ENCODE measurements at places on chromosomes 7 and 10.

- DNase-seq: no peak
These were observed 904.8 kb upstream of the POT1 start for GRCh38 chr7:125834421-125834820.

- no peak for DNase-seq
These were observed 67.6 kb downstream of the TACC2 start for GRCh38 chr10:122056431-122057094.

DNA sequence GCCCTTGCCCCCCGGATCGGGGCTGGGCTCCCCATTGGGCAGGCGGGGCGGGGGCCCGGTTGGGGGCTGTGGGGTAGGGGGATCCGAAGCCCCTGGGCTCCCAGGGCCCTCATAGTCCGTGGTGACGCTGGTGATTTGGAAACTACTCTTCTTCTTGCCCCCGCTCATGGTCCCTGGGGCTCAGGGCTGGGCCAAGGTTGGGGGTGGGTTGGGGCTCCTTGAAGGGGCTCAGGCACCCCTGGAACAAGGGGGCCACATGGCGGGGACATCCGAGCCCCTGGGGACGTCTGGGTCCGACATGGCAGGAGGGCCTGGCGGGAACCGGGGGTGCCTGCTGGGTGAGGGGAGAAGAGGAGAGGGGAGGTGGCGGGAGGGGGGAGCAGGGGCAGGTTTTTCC is 1.1 kb downstream of the TSC22D4 start:
- no peak for DNase-seq

- no peak for DNase-seq
These were observed 281.0 kb upstream of the PTER start for GRCh38 chr10:16155834-16156233.

DNA sequence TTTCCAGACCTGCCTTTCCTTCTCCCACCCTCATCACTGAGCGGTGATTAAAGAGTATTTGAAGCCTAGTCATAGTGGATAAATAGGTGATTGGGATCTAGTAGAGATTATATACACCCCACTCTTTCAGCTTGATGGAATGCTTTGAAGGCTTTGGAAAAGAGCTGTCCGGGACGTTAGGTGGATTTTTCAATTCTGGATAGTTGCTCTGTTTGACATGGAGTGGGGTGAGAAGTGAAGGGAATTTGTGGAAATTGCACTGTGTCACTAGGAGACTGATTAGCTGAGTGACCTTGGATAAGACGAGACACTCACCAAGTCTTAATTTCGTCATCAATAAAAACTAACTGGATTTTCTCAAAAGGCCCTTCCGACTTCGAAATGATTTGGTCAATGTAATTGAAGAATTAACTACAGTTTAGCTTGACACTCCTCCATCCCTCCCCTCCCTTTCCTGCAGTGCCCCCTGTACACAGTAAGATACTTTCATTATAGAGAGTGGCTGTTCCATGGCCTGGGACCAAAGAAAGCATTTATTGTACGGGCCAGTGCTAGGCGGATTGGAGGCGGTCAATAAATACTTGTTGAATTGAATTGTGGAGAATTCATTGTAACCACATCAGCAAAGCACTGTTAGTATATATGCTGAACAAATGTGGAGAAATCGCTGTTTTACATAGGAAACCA is 962 bp downstream of the ZKSCAN1 start:
- DNase-seq: no peak

GRCh38 chr10:116437076-116437692 is 9.5 kb downstream of the PNLIPRP3 start:
- no peak for DNase-seq

- no peak for DNase-seq
These were observed 109.9 kb downstream of the ATXN7L1 start for GRCh38 chr7:105766421-105767073.

- DNase-seq: no peak
These were observed 61.0 kb upstream of the PITRM1 start for GRCh38 chr10:3233486-3233990.

- DNase-seq: no peak
These were observed 240.1 kb downstream of the SFMBT2 start for GRCh38 chr10:7170626-7171322.

- DNase-seq: no peak
These were observed 8.0 kb downstream of the HIPK2 start for GRCh38 chr7:139769761-139770160.

- DNase-seq: no peak
These were observed 108.6 kb downstream of the SRI start for GRCh38 chr7:88111140-88111743.

- no peak for DNase-seq
These were observed 3.7 kb upstream of the DPYSL4 start for GRCh38 chr10:132183046-132183445.

GRCh38 chr10:58754469-58755339 is 242.0 kb downstream of the BICC1 start:
- DNase-seq: no peak

DNA sequence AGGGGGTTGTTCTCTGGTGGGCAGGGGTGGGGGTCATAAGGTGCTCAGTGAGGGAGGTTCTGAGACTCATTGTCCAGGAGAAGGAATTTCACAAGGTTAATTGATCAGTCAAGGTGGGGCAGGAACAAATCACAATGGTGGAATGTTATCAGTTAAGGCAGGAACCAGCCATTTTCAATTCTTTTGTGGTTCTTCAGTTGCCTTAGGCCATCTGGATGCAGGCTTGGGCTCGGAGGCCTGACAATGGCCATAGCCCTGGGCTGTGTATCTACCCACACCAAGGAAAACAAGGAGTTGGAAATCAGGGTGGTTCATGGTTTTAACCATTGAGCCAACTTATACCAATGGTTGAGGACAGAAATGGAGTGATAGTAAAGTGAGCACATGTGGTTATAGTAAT is 1221.8 kb downstream of the TYW1 start:
- no peak for DNase-seq

GRCh38 chr7:130543487-130544010 is 51.7 kb downstream of the MEST start:
- no peak for DNase-seq

- no peak for DNase-seq
These were observed 40.2 kb downstream of the ZNF783 start for GRCh38 chr7:149302222-149302621.

DNA sequence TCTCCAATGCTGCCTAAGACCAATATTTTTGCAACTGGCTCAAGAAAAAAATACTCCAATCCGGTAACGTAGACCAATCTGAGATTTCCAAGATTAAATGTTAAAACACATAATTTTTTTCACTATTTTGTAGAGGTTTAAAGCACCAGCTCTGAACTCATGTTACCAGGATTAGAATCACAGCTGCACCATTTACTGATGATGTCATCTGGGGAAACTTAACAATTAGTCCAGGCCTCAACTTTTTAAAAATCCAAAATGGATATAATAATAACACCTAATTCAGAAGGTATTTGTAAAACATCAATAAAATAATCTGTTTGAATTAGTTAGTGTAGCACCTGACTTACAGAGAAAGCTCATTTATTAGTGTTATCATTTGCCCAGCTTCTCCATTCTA is 14.4 kb downstream of the PON1 start:
- no peak for DNase-seq

DNA sequence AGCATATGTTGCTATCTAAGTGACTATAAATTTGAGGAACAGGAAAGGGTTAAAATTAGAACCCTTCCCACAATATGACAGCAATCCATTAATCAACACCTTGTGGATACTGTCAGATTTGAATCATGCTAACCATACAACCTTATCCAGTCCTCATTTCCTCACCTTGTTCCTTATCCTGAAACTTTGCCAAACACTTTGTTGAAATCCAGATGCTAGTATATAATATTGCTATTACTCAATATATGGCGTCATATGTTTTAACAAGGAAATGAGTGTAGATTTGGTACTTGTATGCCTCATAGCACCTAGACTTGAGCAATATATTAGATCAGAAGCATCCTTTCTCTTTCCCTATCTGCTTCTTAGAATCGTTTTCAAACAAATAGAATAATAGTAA is 66.3 kb upstream of the SLC25A13 start:
- no peak for DNase-seq

- DNase-seq: no peak
These were observed 19.6 kb upstream of the RET start for GRCh38 chr10:43057231-43057711.

DNA sequence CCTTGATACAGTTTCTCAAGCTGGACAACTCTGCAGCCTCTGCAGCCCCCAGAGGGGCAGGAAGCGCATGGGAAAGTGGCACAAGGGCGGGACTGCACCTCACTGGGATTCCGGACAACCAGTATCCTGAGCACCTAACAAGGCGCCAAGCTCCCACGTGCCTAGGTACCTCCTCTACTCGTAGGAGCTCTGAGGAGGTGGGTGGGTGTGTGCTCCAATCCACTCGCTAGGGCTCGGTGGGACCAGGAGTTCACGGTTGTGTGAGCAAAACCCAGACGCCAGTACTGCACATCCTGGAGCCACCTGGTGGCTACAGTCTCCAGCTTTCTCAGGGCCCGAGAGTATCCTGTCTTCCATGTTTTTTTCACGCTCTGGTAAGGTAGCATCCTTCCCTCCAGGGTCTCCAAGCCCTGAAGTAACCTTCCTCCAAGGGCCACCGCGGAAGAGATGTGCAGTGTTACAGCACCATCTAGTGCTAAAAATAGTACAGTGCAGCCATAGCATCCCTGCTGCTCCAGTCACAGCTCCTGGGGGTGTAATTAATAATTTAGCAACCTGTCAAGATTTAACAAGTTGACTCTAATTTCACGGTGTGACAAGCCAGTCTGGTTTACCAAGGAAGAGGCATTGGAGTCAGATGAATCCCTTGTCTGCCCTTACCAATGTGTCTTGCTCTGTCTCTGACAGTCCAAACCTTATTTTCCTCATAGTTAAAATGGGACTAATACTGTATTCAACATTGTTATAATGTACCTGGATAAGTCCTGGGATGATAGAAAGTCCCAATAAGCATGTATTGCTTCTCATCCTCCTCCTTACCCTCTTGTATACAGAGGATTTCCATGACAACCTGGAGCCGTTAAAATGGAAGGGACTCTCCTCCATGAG is 70.4 kb downstream of the HERPUD2 start:
- DNase-seq: no peak

GRCh38 chr10:12201543-12201942 is 5.6 kb downstream of the CDC123 start:
- DNase-seq: no peak

DNA sequence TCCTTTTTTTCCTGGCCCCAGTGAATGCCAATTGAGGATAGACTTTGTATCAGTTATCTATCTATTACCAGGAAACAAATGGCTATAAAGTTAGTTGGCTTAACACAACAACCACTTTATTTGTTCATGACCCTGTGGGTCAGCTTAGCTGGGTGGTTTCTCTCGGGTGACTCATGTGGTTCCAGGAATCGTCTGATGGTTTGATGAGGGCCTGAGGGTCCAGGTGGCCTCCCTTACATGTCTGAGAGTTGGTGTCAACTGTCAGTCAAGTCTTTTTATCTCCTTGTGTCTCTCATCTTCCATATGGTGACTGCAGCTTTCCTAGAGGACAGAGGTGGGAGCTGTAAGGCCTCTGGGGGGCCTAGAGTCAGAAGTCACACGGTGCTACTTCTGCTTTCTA is 15.3 kb upstream of the MAPK8 start:
- no peak for DNase-seq

GRCh38 chr10:119316002-119316358 is 108.6 kb downstream of the GRK5 start:
- DNase-seq: no peak

GRCh38 chr7:155763691-155764437 is 48.4 kb downstream of the SHH start:
- DNase-seq: no peak

- DNase-seq: no peak
These were observed 33.7 kb downstream of the GLI3 start for GRCh38 chr7:42203336-42203735.

- DNase-seq: no peak
These were observed 891.1 kb upstream of the GHITM start for GRCh38 chr10:83248106-83248631.

DNA sequence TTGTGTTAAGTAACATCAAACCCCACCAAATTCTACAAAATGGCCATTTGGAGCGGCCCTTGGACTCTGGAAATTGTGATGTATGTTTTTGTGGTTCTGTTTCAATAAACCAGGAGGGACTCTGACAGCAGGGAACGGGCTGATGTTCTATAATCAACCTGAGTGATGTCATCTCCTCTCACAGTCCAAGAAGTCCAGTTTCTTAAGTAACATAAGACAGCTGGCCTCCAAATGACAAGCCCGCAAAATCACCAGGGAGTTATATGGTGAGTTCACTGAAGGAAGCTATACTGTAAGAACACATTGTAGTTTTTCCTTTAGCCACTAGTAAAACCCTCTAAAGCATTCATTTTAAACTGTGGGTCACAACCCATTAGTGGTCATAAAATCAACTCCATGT is 34.0 kb downstream of the GOT1 start:
- DNase-seq: no peak

DNA sequence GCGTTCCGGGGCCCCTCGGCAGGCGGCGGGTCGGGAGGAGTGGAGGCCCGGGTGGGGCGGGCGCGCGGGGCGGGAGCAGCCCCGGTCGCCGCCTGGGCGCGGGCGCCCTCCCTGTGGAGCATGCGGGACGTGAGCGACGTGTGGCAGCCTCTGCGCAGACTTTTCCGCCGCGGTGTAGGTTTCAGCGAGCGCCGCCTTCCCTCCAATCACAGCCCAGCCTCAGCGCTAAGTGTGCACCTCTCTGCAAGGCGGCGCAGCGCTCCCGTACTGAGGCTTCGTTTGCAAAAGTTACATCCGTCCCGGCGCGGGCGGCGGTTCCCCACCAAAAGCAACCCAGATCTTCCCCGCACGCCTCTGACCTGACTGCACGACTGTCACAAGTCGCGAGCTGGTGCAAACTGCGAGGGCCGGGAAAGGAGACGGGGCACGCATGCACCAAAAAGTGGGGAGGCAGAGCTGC is 1.2 kb upstream of the PFKFB3 start:
- DNase-seq: peak; percentile 68

- DNase-seq: no peak
These were observed 67.2 kb downstream of the PODXL start for GRCh38 chr7:131489196-131489595.

DNA sequence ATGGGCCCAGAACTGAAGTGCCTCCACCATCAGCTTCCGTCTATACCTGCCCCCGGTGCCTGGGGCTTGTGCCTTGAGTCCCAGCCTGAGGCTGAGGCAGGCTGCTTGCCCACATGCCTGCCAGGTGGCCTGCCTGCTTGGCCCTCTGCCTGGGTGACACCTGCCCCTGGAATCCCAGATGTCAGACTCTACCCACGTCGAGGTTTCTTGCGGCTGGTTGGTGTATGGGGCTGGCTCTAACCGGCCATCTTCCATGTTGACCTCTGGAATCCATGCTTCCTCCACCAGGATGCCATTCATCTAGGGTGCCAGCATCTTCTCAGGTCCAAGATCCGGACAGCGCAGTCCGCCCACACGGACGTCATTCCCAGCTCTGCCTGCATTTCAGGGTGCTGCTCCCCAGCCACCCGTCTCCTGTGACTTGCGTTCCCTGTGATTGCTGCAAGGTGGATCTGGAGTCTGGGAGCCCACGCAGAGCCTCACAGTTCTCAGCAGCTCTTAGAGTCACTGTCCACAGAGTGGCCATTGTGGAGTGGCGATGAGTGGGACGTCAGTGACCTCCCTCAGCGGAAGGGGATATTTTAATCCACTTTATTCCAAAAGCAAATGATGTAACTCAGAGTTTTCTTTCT is 298.1 kb downstream of the TCERG1L start:
- DNase-seq: no peak

All from activated T-helper 9 cell treated with anti-CD3 and anti-CD28 coated beads, Interleukin-2, amount 50 U/mL, for 16 hours (primary cell).